ENCODE measurements at places on chromosomes 4 and X.
A peak's percentile ranks its signal among the peaks of the same experiment; 100 is the strongest.

- no peak for DNase-seq
These were observed 117.0 kb downstream of the TBL1X start for GRCh38 chrX:9581771-9582385.

DNA sequence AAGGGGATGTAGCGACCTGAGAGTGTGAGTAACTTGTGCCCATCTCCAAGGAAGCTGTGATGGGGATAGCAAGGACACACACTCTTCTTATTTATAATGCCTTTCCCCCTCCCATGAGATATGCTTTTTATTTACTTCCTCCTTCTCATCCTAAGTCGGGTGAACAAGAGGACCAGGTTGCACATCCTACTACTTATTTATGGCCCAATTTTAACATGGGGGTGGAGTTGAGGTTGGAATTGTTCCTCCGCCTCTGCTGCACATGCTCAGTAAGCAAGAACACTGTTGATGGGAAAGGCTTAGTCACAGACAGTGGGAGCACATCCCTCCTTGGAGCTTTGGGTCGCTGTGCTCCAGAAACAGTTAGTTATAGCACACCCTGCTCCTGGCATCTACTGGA is 15.2 kb upstream of the TLR8 start:
- DNase-seq = no peak

DNA sequence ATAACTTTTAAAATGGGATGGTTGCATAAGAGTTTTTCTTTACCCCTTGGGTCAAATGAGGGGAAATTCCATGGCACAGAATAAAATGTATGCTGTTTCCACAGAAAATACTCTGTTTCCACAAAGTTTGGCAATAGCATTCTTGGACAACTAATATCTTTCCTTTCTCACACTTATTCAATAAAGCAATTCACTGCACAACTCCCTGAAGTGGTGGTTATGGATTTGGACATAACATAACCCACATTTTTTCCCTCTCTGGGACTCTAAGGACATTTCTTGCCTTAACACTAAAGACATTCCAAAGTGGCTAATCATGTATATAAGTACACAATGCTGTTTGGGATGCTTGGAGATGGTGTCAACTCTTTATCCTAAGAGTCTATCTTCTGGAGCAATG is 51.7 kb upstream of the GPM6B start:
- peak; percentile 3 for DNase-seq

DNA sequence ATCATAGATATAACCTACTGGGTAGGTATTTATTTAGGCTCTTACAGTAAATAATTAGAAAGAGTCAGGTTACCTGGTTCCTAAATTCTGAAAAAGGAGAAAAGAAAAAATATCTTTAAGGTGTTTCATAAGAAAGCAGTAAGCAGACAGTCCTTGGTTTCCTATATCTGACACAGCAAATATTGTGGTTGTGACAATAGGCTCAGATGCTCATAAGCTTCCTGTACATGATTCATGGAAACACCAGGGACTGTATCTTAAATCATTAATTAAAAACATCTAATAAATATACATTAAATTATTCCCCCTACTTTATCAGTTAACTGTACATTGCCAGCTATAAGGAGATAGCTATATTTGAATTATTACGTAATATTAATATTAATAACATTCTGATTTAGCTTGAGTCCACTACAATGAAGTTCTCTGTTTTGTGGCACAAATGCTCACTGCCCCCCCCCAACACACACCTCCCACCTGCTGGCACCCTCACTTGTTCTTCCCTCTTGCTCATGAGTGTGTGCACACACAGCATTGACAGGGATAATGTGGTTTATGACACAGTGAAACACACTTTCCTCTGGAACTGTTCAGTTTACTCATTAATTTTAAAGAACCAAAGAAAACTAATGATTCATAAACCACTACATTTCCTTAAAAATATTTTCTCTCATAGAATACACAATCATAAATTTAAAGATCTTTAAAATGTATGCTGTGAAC is 187.4 kb downstream of the NR3C2 start:
- no peak for DNase-seq

DNA sequence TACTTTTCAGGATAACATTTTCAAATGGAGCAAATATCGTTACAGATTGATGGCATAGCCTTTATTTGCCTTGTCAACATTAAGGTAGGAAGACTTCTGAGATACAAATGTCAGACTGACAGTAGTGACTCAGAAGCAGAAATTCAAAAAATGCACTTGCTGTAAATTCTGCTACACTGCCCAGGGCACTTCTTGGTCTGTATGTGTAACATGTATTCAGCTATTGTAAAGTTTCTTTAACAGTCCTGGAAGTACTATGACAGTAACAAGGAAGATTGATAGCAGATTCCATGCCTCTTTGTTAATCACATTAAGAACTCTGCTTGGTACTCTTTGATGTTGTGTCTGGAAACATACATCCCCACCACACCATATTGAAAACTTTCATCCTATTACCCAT is 69.6 kb upstream of the PCDH18 start:
- DNase-seq = no peak

DNA sequence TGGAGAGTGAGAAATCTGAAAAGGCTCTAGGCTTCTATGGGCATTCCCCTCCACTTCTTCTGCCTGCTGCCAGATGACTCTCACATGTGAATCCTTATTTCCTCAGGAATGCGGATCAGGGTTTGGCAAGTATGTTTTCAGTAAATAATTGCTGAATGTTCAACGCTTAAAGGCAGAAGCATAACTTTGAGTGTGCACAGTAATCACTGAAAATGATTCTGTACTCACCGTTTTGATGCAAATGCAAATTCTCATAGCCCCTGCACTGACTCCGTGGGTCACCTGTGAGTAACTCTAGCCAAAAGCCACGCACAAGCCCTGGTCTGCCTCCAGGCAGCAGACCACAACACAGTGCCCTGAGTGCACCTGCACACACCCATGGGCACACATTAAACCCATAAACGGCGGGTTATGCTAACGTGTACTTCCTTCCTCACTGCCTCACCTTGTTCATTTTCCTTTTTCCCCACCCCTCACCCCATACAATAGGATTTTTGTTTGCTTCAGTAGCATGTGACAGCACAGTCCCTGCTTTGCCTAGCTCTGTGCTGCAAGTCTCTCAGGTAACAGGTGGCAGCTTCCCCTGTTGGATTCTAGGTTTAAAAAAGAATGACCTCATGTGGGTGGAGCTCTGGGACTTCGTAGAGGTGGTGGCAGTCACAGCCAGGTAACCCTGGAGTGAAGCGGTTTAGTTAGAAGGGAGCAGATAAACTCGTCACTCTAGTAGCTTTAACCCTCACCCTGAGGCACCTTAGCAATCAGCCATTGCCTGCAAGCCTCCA is at the start of gene ARHGEF38:
ARHGEF38 (plus strand) TSS at position 656 of the 782 bp plus-strand sequence. CDS start 146 bp downstream, outside the sequence.
- peak; percentile 2 for DNase-seq

DNA sequence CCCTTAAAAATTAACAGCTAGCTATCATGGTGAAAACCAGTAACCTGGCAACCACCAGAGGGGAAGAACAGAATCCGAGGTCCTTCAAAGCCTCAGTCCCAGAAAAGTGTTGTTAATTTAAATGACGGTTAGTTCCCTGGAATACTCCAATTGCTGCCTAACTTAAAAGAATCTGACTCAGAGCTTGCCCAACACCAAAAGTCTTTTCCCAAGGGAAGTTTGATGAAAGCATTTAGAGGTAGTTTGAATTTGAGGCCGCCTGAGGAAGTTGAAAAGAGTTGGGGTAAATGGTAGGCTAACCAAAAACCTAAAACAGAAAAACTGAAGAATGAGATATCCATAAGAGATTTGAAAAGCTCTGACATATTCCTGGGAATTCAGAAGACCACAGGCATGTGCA is 46.6 kb downstream of the IL13RA2 start:
- no peak for DNase-seq

GRCh38 chr4:89759426-89759825 is 77.5 kb downstream of the SNCA start:
- DNase-seq = no peak

GRCh38 chrX:47360423-47361179 is 9.8 kb upstream of the ZNF157 start:
- no peak for DNase-seq
